Thyroid gland (tissue), 4 donors: ENCODE measurements at places on chromosomes 6 and 20. TPM values are rescaled to one million over a fixed set of nuclear protein-coding genes. Genes with fewer than 3 reads are reported as not detected.

DNA sequence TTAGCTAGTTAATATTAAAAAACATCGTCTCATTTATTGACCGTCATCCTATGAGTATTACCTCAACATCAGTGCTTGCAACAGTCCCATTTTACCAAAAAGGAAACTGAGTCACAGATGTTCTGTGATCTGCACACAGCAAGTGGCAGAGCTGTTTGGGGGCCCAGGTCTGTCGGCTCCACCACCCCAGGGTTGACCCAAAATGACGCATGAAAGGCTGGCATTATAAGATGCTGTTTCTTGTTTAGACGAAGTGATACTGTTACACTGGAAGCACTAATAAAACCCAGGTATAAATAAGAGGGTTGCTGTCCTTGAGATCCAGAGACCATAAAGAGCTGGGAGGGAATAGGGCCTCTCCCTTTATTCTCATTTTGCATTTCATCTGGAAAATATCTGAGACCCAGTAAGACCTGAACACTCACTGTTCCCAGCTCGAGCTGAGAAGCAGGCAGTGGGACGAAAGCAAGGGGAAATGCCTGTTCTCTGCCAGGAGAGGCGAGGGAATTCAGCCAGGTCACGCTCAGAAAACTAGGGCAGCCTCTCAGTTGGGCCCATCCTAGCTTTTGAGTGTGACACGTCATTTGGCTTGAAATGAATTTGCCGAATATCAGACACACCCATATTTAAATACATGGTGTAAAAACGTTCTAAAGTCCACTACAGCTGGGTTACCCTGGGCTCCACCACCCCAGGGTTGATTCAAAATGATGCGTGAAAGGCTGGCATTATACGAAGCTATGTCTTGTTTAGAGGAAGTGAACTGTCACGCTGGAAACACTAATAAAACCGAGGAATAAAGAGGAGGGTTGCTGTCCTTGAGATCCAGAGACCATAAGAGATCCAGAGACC is 1.4 kb upstream of the MICAL1 start:
- H3K27ac ChIP-seq: no peak overlapping the region
- H3K4me1 ChIP-seq: peaks cover 44% of the 10 kb centered on the region
- H3K27me3 ChIP-seq: no peaks in the 10 kb centered on the region
- no peaks in the 10 kb centered on the region for H3K36me3 ChIP-seq

DNA sequence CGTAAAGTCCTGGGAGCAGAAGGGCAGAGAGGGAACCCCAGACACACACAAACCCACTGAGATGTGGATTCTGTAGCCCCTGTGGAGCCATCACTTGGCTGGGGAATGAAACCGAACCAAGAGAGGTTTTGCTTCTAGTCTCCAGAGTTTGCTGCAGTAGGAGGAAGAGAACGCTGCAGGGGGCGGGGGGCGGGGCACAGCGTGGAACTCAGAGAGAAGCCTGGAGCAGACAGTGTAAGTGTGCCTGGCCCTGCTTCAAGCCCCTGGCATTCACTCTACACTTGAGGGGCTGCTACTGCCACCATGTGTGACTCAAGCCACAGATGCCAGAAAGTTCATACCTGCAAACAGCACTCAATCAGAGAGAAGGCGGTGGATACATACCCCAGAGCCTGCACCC is 18.9 kb downstream of the GABRR1 start:
- H3K27me3 ChIP-seq: no peaks in the 10 kb centered on the region
- no peak for DNase-seq
- H3K4me1 ChIP-seq: no peaks in the 10 kb centered on the region
- no peak overlapping the region for H3K4me3 ChIP-seq
- no peaks in the 10 kb centered on the region for H3K36me3 ChIP-seq

DNA sequence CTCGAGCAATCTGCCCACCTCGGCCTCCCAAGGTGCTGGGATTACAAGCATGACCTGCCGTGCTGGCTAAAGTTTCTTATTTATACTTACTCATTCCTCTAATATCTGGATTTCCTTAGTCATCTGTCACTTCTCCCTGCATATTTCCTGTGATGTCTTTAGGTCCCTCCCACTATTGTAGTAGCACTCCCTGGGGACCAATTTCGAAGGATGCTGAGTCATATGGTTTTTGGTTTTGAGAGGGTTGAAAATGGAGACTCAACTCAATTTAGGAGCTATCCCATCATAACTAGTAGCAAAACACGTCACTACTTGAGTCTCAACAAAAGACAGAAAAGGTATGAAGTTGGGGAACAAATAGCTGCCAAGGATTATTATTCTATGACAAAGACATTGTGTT is 20.2 kb downstream of the MCUR1 start:
- peaks cover 17% of the 10 kb centered on the region for H3K36me3 ChIP-seq
- H3K27ac ChIP-seq: no peak overlapping the region
- no peak for DNase-seq

Gene OPN5
- total RNA-seq: not detected

Gene POM121L2
- total RNA-seq: not detected
